SK-N-SH (cell line): ENCODE measurements at places on chromosomes 12 and 14.

DNA sequence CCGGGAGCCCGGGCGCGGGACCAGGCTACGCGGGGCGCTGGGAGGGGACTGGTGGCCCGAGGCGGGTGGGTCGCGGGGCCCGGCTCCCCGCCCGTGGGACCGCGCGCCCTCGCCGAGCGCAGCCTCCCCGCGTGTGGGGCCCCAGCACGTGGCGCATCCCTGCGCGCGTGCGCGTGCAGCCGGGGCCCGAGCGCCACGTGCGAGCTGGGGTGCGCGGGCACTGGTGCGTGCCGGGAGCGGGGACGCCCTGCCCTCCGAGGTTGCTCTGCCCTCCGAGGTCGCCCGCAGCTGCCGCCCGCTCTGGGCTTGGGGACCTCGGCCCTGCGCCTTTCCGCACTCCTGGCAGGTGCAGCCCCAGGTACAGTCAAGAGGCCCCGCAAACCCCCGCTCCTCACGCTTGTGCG, 365 bp upstream of the CCDC88C start:
- peak; percentile 86 for DNase-seq

- DNase-seq: no peak
These were observed 130.6 kb downstream of the PRKCH start for GRCh38 chr14:61451891-61452400.

- DNase-seq: no peak
These were observed 77.6 kb upstream of the KCNH3 start for GRCh38 chr12:49461221-49461620.

- DNase-seq: no peak
These were observed 91.8 kb downstream of the PLXNC1 start for GRCh38 chr12:94240171-94240570.

GRCh38 chr14:101171650-101172049, 268.1 kb upstream of the RTL1 start:
- no peak for DNase-seq
